Uterus (tissue), 4 donors: ENCODE measurements at places on chromosomes 3 and 15. TPM values are rescaled to one million over a fixed set of nuclear protein-coding genes. Genes with fewer than 3 reads are reported as not detected.

DNA sequence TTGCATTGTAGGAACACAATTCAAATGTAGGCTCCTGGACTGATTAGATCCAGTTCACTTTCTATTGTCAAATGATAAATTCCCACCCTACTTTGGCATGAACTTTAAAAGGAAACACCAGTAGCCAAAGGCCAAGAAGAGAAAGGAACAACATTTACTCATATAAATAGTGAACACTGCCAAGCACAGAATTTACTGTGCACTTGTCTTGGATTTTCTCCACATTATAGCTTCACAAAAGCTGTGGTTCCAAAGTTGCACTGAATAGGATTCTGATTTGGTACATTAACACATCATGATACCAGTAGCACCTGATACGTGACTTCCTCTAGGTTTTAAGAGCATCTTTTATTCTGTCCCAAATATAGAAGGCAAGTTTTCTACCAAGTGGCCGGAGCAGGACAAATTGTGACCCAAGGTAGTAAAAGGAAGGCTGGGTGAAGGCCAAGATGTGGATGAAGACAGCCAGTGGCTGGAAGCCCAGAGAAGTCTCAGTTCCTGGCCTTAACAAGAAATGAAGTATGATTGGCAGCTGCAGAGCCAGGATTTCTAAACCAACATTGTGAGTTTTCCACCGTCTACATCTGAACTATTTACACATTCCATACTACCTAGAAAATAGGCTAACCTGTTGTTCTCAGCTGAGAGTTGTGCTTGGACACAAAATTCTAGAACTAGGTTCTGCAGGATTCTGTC, 206.7 kb downstream of the THRB start:
- peak; percentile 19 for DNase-seq

GRCh38 chr3:110436209-110436608, 635.4 kb upstream of the NECTIN3 start:
- no peak for DNase-seq

- no peak for DNase-seq
These were observed 78.8 kb downstream of the BFSP2 start for GRCh38 chr3:133478624-133479023.

- no peak for DNase-seq
These were observed 127.0 kb upstream of the ICE2 start for GRCh38 chr15:60605879-60606307.

- DNase-seq: no peak
These were observed 40.5 kb downstream of the NGRN start for GRCh38 chr15:90305932-90306331.

DNA sequence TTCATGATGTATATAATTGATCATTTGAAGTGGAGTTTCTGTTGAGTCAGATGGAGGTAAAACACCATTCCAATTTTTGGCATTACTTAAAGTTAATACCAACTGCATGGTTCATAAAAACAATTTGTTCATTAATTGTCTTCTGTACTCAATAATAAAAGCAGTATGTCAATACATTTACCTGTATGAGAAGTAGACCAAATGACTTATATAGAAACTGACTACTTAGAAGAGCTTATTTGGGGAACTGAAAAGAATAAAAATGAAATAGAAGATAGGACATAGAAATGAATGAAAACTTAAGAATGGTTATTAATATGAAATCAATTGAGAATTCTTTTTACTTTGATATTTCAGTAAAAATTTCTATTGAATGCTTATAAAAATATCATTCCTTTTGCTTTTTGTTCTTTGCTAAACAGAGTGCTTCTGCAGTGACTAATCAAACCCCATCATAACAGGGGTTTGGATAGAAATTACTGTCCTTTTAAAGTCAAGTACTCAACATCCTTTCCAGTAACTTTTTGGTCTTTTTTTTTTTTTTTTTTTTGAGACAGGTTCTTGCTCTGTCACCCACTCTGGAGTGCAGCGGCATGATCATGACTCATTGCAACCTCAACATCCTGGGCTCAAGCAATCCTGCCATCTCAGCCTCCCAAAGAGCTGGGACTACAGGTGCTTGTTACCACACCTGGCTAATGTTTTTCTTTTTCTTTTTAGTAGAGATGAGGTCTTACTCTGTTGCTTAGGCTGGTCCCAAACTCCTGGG, 6.5 kb upstream of the CRYBG3 start:
- no peak for DNase-seq

GRCh38 chr3:185332026-185332735, 30.8 kb upstream of the MAP3K13 start:
- DNase-seq: no peak

GRCh38 chr3:178455946-178456345, 80.3 kb upstream of the KCNMB2 start:
- DNase-seq: no peak

GRCh38 chr15:80070840-80071239, 11.4 kb downstream of the ZFAND6 start:
- DNase-seq: no peak

DNA sequence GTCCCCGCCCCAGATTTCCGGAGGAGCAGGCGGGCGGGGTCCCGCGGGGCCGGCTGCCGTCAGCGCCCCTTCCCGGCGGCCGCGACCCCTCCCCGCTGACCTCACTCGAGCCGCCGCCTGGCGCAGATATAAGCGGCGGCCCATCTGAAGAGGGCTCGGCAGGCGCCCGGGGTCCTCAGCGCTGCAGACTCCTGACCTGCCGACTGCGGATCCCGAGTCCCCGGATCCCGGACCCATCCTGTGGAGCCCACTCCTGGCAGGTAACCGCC, at the start of gene TRH:
Gene TRH, plus strand, starts transcription at position 157 of the 269 bp plus-strand sequence. CDS start 1,097 bp downstream, outside the sequence.
- no peak for DNase-seq

- no peak for DNase-seq
These were observed 66.5 kb downstream of the GABRG3 start for GRCh38 chr15:27037501-27037900.

DNA sequence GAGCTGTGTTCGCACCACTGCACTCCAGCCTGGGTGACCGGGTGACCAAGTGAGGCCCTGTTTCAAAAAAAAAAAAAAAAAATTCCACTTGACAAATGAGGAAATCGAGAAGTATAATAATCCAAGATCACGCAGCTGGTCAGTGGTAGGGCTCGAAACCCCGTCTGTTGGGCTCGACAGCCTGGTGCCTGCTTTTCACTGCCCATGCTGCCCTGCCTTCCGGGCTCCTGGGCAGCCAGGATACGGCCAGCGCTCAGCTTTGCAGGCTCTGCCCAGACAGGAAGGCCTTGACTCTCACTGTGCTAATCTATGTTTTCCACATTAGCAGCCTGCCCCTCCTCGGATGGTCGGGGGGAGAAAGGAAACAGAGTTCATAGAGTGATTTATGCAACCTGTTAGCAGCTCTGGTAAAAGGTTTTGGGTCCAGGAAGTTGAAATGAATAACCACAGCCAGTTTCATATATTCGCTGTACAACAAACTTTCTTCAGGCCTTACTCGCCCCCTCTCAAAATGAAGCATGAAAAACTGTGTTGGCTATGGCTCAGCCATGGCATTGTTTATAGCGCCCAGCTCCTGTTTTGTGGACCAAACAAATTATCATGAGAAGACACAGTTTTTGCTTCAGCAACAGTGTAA, 108.8 kb downstream of the XXYLT1 start:
- DNase-seq: peak; percentile 59

GRCh38 chr3:4848176-4848825, 130.9 kb upstream of the BHLHE40 start:
- no peak for DNase-seq

DNA sequence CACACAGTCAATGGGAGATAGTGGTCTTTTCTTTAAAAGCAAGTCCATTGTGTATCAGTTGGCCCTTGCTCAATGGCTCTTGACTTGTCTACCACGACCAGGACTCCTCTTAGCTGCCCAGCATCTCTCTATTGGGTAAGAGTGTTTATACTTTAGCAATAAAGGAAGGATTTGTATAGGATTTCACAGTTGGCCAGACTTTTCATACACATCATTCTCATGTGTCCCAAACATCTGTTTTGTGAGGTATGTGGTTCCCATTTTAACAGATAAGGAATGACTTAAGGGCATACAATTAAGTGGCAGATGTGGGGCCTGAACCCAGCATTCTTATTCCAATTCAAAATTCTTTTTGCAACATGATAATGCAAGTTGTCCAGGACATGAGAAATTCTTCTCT, 191.5 kb downstream of the CHST2 start:
- DNase-seq: no peak

- no peak for DNase-seq
These were observed 21.7 kb upstream of the SLC25A26 start for GRCh38 chr3:66199089-66199473.

- DNase-seq: no peak
These were observed 31.7 kb upstream of the UTS2B start for GRCh38 chr3:191362037-191362436.

Gene RTP3
- total RNA-seq: not detected

Gene PLXNB1
- 23.5 TPM for total RNA-seq

Gene C3orf22
- total RNA-seq: not detected

Gene VEPH1
- total RNA-seq: not detected

Gene ECE2
- not detected for total RNA-seq

Gene OR5H15
- not detected for total RNA-seq

Gene CNTN6
- total RNA-seq: not detected

Gene NME9
- total RNA-seq: not detected

Gene RGMA
- 16.0 TPM for total RNA-seq

Gene CAMKV
- not detected for total RNA-seq
